ENCODE measurements at places on chromosomes 3 and 15.

GRCh38 chr15:31977812-31978661, 52.3 kb upstream of the CHRNA7 start:
- DNase-seq: peak; percentile 69

DNA sequence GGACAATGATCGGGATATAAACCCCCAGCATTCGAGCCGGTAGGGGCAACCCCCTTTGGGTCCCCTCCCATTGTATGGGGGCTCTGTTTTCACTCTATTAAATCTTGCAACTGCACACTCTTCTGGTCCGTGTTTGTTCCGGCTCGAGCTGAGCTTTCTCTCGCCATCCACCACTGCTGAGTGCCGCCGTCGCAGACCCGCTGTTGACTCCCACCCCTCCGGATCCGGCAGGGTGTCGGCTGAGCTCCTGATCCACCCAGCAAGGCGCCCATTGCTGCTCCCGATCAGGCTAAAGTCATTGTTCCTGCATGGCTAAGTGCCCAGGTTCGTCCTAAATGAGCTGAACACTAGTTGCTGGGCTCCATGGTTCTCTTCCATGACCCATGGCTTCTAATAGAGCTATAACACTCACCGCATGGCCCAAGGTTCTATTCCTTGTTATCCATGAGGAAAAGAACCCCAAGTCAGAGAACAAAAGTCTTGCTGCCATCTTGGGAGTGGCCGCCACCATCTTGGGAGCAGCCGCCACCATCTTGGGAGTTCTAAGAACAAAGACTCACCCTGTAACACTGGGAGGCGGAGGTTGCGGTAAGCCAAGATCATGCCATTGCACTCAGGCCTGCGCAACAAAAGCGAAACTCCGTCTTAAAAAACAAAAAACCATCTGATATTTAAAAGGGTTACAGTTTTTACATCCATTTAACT, 11.2 kb upstream of the EHHADH start:
- DNase-seq: no peak

DNA sequence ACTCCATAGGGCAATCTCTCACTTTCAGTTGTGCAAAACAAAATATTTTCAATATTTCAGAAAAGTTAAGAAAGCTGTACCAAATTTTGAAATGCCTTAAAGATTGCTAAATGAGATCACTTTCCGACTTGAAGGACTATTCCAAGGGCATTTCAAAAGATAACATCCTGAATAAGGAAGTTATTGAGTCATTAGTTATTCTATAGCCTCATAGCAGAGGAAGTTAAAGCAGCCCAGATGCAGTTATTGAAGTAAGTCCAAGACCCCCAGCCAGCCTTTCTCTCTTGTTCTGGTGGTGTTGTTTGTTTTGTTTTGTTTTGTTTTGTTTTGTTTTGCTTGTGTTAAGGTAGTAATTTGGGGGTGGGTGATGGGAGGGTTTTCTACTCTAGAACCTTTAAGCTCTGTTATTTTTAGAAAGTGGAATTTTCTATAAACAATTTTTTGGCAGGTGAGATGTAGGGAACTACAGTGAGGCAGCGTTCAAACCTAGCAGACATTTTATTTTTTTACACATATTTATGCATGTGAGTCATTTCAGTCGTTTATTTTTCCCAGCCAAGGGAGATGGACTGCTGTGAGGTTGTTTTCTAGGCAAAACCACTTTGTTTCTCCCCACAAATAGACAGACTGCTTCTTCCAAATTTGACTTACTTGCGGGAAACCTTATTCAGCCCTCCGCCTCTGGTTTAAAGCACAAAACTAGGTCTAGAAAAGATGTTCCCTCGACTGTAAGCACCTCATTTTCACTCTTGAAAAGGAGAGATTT, 216.3 kb upstream of the ARPP21 start:
- no peak for DNase-seq

DNA sequence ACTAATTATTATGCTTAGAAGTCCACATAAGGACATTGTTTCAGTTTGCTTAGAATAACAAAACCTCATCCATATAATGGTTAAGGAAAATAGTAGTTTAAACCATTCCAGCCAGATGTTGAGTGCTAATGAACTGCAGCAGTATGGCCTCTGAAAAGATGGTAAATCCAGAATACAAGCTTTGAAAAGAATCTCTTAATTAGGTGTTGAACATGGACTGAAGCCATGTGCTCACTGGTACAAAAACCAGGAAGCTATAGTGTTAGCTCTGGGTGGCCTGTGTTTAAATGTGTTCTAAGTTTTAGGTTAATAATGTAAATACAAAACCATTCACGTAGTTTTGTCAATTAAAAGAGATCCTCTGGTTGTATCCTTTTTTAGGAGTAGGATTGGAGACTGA, 78.2 kb downstream of the GALK2 start:
- DNase-seq: no peak

DNA sequence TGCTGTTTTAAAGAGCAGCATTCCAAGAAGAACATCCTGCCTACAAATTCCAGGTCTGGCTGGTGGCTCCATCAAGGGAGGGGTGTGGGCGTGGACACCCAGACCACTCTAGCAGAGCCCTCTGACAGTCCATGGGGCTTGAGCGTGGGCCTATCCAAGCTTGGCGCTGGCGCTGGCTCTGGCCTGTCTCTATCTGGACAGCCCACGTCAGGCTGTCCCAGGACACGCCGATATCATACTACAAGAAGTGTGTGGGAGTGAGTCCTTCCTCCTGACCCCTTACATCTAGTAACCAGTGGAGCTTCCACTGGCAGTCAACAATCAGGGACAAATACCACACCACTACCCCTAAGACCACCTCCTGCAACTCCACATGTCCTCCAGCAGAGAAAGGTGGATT, 17.1 kb upstream of the DUSP7 start:
- no peak for DNase-seq

GRCh38 chr3:149180057-149180573, 41.5 kb downstream of the CP start:
- no peak for DNase-seq

GRCh38 chr3:86481031-86481430, 509.9 kb downstream of the VGLL3 start:
- no peak for DNase-seq

GRCh38 chr3:139121513-139122220, 77.0 kb upstream of the PRR23C start:
- DNase-seq: no peak

All from midbrain (tissue), 1 donor.